NCI-H460 (cell line): ENCODE measurements at places on chromosomes 4 and X. TPM values are rescaled to one million over a fixed set of nuclear protein-coding genes. Genes with fewer than 3 reads are reported as not detected.

Gene RAI2
- total RNA-seq, result not detected in 2 replicates

Gene TMPRSS11D
- not detected in 2 replicates for total RNA-seq

Gene CRLF2
- 4.7 and 5.7 TPM in 2 replicates for total RNA-seq

Gene OTUD4
- total RNA-seq, result 16.7 and 19.2 TPM in 2 replicates
